ENCODE measurements at places on chromosomes 2 and 18. TPM values are rescaled to one million over a fixed set of nuclear protein-coding genes. Genes with fewer than 3 reads are reported as not detected.

ZSWIM2 gene
- total RNA-seq = not detected

TGFA gene
- total RNA-seq = 4.6 TPM

SPP2 gene
- total RNA-seq = 146 TPM

LIMS4 gene
- total RNA-seq = 0.30 TPM

DNA sequence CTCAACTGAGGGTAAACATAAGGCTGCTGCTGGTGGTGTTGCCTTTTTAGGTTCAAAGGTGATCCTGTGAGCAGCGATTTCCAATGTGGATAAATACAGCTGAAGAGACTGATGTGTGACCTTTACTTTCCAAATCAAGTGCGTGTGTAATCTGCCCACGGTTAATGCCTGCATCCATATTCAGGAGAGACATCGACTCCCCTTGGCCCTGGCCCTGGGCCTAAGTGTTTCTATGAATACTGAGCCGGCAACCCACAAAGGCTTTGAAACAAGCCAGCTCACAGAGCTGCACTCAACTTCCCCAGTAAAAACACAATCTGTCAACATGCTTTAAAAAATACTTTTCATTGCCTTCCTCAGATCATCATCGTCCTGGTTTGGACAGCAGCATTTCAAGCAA is 1026.6 kb downstream of the TMEM182 start:
- DNase-seq = peak; percentile 23

DNA sequence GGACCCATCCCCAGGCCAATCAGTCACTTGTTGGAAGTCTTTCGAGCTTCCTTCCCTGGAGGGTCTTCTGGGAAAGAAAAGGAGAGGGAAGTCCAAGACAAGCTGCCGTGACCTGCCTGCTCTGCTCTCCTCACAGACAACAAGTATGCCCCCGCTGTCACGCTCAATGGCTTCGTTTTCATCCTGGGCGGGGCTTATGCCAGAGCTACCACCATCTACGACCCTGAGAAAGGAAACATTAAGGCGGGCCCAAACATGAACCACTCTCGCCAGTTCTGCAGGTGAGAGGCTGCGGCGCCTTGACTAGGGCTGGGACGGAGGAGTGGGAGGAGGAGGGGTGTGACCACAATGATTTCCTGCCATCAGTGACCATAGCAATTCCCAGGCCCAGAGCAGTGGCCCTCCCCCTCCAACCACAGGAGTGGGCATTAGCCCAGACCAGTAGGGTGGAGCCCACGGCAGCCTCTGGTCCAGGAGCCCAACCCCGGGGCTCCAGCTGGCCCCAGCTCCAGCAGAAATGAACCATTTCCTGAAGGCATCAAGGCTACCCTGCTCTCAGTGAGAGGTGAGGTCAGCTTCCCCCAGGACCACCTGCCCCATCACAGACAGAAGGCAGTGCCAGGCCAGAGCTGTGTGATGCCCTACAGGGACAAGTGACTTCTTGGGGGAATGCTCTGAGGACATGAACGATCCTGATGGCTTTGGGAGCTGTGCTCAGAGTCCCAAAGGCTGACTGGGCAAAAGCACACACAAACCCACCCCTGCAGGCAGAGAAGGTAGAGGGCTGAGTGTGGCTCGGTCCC is 223.1 kb downstream of the ATAD2B start:
- DNase-seq = no peak

GRCh38 chr2:133824869-133825268 is 256.6 kb upstream of the NCKAP5 start:
- no peak for DNase-seq

GRCh38 chr2:64173156-64174135 is 29.2 kb upstream of the PELI1 start:
- DNase-seq = no peak

- no peak for DNase-seq
Observed at GRCh38 chr2:66462501-66462825, 27.5 kb downstream of the MEIS1 start.

Data from right lobe of liver (tissue), 6 donors.